ENCODE measurements at places on chromosomes 3 and 15.
A peak's percentile ranks its signal among the peaks of the same experiment; 100 is the strongest.

GRCh38 chr3:114453361-114453780 is 159.5 kb downstream of the TIGIT start:
- no peak for DNase-seq

- no peak for DNase-seq
Observed at GRCh38 chr3:134251731-134252391, 1.2 kb upstream of the RYK start.

DNA sequence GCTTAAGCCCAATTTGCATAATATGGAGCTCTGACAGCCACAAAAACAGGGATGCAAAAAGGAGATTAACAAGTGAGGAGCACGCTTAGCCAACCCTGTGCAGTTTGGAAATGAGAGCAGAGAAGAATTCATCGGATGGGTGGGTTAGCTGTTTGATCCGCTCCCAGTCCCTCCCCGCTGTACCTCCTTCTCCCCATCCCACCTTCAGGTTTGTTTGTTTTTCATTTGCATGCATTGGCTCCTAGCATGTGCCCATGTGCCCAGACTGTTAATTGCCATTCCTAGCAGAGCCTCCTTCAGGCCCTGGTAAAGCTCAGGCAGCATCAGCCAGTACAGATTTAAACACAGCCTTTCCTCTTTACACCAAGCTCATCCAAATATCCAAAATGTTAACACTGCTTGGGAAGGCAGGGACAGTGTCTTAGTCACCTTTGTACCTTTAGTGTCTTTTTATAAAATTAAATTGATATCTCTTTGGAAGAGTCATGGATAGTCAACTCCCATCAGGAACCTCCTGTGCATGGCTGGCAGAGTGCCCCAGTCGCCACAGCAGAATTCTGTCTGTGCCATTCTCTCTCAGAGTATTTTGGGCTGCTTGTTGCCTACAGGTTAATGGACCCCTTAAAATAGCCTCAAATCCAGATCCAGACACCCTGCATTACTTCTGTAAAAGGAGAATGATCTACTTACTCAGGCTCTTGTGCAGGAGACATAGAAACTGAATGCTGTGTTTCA is 244.2 kb downstream of the LSAMP start:
- no peak for DNase-seq

GRCh38 chr3:163018664-163019063 is 1522.1 kb downstream of the OTOL1 start:
- DNase-seq: no peak

- DNase-seq: peak; percentile 59
Observed at GRCh38 chr3:28050885-28051284, 190.5 kb upstream of the CMC1 start.

DNA sequence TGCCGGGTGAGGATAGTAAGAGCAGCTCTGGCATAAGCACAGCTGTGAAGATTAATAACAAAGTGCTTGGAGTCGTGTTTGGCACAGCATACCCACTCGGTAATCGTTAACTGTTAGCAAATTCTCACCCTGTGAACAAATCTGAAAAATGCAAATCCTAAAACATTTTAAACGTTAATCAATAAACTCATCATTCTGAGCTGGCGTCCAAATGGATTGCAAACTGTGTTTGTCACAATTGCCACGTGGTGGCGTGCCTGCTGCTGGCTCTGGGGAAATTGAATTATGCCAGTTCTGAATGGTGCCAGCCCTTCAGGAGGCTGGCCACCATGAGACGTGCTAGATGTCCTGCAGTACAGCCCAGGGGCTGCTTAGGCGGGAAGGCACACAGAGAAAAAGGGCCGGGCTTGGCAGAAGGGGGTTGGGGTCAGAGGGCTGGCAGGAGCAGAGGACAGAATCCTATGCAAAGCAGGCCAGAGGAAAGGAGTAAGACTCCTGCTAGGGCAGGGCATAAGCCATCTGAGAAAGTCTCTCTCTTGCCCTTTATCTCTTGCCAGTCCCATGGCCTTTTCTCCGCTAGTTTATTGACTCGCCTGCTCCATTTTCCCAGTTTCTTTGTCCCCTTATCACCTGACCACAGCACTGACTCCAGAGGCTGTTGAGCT is 22.1 kb upstream of the POLG start:
- peak; percentile 21 for DNase-seq

DNA sequence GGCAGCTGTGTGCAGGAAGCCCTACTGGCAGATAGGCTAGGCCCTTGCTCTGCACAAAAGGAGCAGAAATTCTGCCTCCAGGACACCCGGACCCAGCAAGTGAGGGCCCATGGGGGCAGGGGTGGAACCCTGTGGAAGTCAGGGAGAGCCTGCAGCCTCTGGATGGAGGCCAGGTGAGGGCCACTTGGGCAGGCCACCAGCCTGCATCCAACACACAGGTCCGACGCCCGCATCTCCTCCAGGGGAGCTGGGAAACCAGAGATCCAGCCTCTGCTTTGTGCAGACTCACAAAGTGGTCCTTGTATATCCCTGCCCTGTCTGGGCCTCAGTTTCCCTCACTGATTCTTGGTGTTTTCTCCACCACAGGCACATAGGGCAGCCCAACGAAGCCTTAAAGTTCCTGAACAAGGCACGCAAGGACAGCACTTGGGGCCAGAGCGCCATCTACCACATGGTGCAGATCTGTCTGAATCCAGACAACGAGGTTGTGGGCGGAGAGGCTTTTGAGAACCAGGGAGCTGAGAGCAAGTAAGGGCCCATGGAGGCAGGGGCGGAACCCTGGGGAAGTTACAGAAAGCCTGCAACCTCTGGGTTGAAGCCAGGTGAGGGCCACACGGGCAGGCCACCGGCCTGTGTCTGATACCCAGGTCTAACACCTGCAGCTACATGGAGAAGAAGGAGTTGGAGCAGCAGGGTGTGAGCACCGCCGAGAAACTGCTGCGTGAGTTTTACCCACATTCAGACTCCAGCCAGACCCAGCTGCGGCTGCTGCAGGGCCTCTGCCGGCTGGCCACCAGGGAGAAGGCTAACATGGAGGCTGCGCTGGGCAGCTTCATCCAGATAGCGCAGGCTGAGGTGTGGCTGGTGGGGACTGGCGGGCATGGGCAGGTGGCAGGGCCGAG is 16.6 kb downstream of the CSRNP1 start:
- no peak for DNase-seq

GRCh38 chr15:43215961-43216360 is 4.9 kb downstream of the EPB42 start:
- DNase-seq: no peak

- DNase-seq: peak; percentile 95
Observed at GRCh38 chr3:148866261-148866660, 1.2 kb downstream of the CPA3 start.

GRCh38 chr3:151707216-151707615 is 26.5 kb upstream of the AADACL2 start:
- DNase-seq: no peak

DNA sequence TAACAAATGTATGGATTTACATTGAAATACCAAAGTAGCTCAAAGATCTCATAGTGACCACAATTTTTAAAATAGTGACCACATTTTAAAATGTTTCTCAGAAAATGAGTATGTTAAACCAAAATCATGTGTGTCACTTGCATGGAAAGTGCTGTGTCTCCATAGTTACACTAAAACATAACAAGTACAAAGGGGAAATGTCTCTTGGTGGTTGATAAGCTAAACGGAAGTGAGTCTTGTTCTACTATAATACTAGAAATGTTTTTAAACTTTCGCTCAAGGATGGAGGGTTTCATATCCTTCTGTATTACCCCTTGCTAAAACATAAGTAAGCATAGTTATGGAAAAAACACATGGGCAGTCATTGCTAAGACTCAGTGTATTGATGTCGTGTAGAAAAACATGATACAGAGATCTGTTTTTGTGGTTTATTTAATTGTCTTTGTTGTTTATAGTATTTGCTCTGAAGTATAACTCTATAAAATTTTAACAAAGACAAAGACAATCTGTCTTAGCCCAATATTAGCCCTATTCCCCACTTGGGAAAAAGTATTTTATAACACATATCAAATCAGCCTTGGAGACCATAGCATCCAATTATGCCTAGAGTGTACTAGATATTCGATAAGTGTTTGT is 27.0 kb upstream of the DENND4A start:
- no peak for DNase-seq

DNA sequence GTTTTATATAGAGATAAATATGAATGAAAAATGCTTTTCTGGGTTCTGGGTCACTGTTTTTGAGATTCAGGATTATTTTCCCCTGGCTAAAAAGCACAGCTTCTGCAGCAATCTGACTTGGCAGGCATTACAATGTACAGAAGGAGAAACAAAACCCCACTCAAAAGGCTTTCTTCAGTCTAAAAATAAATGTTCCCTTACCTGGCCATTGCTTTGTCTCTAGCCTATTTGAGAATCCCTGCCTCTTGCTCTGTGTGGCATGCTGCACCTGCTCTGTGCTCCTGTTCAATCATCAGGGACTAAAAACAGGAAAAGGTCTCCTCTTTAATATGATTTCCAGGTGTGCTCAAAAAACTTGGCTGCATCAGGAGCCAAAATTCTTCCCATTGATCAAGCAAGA is 187.4 kb upstream of the STAC start:
- DNase-seq: no peak

GRCh38 chr3:46228260-46229242 is 13.7 kb upstream of the CCR3 start:
- DNase-seq: peak; percentile 96

DNA sequence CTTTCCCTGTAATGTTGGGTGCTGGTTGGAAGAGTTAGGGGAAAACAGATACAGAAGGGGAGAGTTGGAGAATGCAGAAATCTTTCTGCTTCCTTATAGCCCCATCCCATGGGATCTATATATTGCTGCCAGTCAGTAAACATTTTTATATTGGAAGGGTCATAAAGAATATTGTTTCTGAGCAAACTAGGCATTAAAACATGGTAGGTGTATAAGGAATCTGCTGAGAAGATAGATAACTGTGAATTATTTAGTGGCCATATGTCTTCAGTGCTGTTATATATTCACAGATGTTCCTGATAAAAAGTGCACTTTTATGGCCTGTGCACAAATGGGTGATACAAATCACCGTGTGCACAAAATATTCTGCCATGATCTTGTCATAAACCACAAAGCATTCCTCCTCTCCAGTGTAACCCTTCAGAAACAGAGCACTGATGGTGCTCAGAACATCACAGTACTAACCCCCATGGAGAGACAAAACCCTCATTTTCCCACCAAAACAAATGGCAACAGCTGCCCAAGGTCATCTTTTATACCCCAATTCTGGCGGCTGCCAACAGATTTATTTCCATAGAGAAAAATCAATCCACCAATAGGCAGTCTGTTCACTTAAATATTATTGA is 269.3 kb downstream of the SLC9A9 start:
- no peak for DNase-seq

GRCh38 chr15:90681056-90681455 is 36.1 kb upstream of the BLM start:
- DNase-seq: no peak

- no peak for DNase-seq
Observed at GRCh38 chr3:34956511-34956910, 682.8 kb upstream of the ARPP21 start.

- DNase-seq: no peak
Observed at GRCh38 chr3:113228498-113229286, 17.3 kb downstream of the BOC start.

DNA sequence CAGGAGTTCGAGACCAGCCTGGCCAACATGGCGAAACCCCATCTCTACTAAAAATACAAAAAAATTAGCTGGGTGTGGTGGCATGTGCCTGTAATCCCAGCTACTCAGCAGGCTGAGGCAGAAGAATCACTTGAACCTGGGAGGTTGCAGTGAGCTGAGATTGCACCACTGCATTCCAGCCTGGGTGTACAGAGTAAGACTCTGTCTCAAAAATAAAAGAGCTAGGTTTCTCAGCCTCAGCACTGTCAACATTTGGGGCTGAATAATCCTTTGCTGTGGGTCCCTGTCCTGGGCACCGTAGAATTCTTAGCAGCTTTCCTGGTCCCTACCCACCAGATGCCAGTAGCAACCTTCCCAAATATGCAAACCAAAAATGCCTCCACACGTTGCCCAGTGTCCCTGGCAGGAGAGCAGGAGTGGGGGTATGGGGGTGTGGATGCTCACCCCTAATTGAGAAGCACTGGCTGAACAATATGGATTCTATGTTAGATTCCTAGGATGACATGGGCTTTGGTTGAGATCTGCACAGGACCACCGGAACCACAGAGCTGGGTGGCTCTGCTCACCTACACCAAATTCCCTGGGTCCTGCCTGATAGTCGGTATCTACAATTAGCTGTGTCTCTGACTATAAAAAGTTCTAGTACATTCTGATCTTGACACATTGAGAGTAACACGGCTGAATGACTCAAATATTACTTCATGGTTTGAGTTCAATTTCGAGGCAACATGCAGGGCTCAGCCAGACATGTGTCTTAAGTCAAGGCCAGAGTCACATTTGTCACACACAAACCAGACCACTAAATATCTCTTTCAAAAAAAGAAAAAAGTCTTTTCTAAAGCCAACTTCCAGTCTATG is 577.0 kb upstream of the MDFIC2 start:
- DNase-seq: no peak

DNA sequence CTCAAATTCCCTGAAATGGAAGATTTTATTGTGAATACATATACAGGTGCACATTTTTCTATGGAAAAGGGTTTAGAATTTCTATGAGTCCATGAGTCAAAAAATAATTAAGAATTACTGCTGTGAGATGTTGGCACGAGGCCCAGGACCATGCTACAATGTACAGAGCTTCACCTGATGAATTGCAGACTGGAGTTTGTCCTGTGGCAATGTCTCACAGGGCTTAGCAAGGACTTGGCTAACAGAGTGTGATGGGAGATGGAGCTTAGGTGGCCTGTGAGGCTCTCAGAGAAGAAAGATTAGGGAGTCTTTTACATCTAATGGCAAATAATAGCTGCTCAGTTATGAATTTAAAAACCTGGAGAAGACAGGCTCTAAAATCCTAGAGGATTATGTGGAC is 219.5 kb upstream of the CBLB start:
- no peak for DNase-seq

DNA sequence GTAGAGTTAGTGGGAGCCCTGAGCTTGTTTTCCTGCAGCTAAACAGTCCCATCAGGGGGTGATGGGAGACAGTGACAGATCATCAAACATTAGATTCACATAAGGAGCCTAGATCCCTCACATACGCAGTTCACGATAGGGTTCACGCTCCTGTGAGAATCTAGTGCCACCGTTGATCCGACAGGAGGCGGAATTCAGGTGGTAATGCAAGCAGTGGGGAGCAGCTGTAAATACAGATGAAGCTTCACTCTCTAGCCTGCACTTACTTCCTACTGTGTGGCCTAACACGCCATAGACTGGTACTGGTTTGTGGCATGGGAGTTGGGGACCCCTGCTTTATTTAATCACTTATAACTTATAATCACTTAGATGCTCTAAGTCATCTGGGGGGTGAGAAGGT is 179.1 kb downstream of the AKAP13 start:
- no peak for DNase-seq

DNA sequence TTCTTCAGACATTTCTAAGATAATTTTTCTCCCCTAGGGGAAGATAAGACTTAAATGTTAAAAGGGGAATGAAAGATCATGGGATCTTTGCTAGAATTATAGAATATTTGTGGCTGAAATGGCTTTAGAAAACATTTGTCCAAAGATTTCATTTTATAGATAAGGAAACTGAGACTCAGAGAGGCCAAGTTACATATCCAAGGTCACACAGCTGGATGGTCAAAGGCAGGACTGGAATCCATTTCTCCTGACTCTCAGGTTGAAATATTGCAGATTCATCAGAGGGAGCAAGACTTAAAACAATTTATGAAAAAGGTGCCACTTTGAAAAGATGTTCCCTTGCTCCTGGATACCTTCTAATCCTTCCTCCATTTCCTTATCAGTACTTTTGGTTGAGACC is 19.5 kb upstream of the LEKR1 start:
- no peak for DNase-seq
